Fibroblast of skin of right biceps (primary cell): ENCODE measurements at places on chromosomes 5 and 9.
A peak's percentile ranks its signal among the peaks of the same experiment; 100 is the strongest.

DNA sequence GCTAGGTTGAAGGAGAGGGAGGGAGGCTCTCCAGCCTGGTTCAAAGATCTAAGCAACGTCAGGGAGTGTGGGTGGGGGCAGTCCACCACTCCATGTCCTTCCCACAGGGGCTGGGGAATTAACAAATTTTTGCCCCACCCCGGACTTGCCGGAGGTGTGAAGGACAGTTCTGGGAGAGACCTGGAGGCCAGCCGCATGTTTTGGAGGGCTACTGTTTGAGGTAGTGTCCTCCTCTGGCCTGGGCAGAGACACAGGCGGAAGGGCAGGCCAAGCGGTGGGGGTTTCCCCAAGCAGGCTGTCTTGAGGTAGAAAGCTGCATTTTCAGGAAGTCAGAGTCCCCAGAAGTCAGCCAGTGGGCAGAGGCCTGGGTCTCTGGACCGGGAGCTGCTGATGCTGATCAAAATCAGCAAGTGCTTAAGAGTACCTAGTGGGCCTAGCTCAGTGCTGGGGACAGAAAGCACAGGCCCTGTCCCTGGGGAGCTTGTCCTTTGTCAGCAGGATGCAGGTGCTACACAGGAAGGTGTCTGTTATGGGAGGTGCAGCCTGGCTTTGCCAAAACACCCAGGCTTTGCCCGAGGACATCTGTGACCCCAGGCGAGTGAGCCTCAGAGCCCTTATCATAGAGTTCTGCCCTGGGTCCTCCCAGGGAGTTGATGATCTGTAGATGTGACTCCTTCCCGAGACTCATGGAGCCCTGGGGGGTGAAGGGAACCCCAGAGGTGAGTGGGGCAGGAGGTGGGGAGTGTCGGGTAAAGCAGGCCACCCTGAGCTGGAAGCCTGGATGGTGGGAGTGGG is 18.5 kb downstream of the JADE2 start:
- DNase-seq = no peak

DNA sequence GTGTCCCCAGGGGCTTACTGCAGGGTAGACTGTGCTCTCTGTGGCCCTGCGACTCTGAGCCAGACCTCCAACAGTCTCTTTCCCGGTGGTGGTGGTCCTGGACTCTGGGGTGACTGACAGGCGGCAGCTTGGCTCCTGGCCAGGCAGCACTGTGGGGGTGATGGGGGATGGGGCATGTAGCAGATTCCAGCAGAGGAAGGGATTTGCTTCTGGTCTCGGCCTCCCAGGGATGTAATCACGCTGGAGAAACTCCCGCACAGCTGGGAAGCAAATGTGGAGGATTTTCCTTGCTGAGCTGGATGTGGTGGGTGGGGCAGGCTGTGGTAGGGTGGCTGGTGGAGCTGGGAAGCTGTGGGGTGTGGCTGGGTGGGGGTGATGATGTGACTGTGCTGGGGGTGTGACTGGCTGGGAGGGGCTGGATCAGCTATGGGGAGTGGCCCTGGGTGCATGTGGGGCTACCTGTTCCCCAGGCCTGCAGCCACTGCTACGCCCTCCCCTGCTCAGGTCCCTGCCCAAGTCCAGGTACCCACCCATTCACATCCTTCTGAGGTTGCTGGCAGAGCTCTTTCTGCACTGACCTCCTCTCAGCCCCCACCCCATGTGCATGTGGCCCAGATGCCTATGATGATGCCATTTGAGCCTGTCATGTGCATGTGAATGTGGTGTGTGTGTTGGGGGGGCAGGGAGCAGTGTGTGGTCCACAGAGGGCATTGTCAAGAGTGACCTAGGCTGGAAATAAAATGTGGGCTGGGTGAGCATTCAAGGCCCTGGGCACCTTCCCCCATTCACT is 3.8 kb downstream of the NDST1 start:
- DNase-seq = peak; percentile 89

GRCh38 chr9:129310666-129311350 is 132.7 kb upstream of the IER5L start:
- no peak for DNase-seq

DNA sequence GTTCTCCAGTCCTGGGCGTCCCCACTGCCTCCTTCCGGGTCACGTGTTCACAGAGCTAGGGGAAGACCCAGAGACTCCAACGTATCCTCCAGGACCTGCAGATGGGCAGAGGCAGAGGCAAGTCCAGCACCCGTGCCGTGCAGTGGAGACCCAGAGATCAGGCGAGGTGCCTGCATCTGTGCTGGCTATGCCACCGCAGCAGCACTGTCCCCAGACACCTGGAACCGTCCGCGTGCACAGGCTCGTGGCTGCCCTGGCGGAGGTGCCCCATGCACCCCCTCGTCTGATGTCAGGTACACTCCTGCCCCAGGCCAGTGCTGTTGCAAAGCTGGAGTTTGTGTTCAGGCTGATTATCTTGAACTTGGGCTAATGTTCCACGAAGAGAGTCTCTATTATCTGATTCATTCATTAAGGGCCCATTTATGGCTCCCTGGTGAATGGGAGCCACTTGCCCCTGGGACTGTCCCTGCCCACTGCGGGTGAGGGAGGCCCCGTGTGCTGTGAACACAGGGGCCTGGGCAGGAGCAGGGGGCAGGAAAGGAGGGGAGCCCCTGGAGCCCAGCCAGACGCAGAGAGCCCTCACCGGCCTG is 13.7 kb downstream of the IRX4 start:
- no peak for DNase-seq

DNA sequence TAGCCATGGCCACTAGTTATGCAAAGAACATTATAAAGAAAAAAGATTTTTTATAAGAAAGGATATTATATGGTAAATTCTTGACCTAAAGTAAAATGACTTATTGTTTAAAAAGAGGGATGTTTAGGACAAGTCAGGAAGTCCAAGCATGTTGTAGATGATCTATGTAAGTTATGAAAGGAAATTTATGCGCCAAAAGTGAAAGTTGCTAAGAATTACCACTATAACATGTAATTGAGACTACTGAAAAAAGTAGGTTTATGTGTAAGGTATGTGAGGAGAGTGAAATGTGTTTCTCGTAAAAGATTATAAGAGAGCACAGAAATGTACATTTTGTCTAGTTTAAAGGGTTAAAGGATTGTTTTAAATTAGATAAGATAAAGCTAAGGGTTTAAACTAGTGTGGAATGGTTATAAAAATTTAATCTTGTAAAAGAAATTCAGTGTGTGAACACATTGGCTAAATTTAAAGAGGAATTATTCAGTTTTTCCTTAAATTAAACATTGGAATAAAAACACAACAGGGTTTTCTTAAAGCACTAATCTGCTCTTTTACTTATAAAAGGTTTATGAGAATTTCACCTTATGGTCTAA is 1100.4 kb upstream of the EDIL3 start:
- DNase-seq = no peak
